ENCODE measurements at places on chromosomes 2 and 18. TPM values are rescaled to one million over a fixed set of nuclear protein-coding genes. Genes with fewer than 3 reads are reported as not detected.

Gene DSG4
- total RNA-seq, result not detected

GRCh38 chr2:30159766-30160165, 13.0 kb downstream of the YPEL5 start:
- no peak overlapping the region for H3K27ac ChIP-seq
- peaks cover 21% of the 10 kb centered on the region for H3K4me1 ChIP-seq
- H3K27me3 ChIP-seq, result no peaks in the 10 kb centered on the region
- H3K36me3 ChIP-seq, result peaks cover 25% of the 10 kb centered on the region
- DNase-seq, result no peak

Gene WNT6
- total RNA-seq, result not detected

DNA sequence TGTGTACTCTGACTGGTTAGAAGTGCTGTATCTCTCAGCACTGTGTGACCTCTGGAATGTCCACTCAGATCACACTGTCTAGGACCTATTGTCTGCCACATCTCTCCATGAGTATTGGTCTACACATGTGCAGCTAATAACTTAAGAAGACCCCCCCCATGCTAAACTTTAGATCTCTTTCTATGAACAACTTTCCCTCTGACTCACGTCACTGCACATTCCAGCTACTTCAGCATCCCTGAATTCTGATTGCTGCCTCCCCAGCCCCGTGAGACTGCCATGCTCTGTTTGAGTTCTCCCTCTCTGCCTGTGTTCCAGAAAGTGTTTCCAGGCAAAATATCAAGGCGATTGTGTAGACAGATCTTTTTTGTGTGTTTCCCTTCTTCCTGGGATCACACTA, 41.8 kb downstream of the RAPGEF4 start:
- H3K4me3 ChIP-seq, result no peak overlapping the region
- DNase-seq, result no peak
- H3K27me3 ChIP-seq, result peaks cover 5% of the 10 kb centered on the region
- H3K4me1 ChIP-seq, result no peaks in the 10 kb centered on the region
- H3K27ac ChIP-seq, result no peak overlapping the region
- H3K36me3 ChIP-seq, result no peaks in the 10 kb centered on the region

Gene MCFD2
- total RNA-seq, result 44.3 TPM
